ENCODE measurements at places on chromosomes 7 and 10.

DNA sequence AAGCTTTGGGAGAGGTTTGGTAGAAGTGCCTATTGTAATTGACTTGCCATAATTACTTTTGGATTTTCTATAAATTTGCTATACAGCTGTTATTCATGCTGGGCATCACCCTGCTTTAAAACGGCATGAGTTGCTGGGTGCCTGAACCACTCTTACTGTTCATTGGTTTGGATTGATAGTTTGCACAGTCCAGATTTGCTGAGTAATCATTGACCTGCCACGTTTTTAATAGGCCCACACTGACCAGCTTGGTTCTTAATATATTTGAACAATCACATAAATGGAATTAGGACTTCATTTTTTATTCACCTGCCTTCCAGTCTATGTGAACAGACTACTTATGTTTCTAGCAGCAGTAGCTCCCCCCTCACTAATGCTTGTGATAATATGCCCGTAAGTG, 630.8 kb downstream of the SDK1 start:
- DNase-seq: no peak

DNA sequence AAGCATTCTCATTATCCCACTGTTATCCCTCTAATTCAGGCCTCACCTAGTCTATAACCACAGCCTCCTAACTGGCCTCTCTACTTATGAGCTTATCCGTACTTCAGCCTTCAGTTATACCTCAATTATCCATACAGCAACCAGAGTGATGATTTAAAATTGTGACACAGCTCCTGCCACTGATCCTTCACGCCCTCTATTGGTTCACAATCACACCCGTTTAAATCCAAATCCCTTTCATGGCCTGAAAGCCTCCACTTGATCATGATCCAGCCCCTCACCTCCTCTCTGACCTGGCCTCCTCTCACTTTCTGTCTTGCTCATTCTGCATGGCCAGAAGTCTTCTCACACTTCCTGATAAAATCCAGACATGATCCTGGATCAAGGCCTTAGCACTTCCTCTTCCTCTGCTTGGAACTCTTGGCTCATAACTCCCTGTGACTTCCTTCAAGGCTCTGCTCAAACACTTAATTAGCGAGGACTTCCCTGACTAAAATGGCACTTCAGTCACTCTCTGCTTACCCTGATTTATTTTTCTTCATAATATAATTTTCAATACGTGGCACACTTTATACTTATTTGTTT, 19.0 kb upstream of the TMEM26 start:
- no peak for DNase-seq

DNA sequence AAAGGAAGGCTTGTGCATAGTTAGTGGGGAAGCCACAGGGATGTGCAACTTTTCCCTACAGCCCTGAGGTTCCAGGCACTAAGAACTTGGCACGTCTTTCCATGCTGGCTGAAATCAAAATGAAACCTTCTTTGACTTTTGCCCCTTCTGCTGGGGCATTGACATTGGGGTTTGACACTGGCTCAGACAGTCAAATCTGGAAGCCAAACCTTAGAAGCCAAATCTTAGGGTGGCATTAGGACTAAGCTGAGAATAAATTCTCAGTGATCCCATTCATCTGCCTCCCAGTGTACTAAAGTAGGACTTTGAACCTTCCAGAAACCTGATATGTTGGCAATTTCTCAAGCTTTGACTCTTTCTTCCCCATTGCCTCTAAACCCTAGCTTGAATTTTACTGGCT, 31.3 kb upstream of the INSYN2A start:
- no peak for DNase-seq

DNA sequence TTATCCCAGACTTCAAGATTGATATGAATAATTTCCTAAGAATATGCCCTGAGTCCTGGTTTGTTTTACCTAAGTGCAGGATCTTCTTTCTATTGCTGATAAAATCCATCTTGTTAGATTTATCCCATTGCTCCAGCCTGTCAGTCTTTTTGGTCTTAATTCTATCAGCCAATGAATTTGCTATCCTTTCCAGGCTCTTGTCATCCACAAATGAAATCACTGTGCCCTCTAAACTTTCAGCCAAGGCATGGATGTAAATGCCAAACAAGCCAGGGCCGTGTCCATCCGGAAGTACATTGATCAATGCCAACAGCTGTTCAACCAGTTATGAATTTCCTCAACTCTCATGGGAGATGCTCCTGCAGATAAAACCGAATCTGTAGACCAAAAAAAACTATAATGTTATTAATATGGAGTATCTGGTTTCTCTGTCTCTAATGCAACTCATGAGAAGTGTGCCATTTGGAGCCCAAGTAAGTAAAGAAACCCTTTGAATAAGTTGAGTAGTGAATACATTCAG, 40.0 kb downstream of the NPY start:
- DNase-seq: no peak

- DNase-seq: no peak
Observed at GRCh38 chr10:69317626-69318105, 39.4 kb downstream of the HK1 start.
